ENCODE measurements at places on chromosomes 12 and 14.

DNA sequence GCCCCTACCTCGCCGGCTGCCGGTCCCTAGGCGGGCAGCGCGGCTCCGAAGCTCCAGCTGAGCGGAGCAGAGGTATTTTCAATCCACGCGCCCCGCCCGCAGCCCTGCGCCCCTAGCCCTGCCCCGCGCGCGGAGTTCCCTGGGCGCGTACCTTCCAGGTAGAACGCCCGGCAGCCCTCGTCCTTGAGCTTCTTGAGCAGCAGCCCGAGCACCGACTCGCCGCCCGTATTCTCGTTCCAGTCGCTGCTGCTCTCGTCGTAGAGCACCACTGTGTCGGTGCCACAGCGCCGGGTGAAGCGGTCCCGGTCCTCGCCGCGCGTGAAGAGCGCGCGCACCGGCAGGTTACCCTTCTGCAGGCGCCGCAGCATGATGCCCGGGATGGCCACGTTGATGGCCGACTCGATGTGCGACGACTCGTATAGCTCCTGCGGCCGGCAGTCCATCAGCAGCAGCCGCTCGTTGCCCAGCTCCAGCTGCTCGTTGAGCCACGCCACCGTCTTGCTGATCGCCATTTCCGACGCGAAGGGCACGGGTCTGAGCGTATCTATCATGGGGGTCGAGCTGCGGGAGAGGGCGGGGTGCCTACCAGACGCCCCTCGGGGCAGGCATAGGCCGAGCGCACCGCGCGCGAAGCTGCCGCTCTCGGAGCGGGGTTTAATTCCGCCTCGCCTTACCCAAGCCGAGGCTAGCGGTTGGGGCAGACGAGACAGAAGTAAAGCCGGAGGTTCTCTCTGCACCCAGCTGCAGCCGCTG, 636 bp downstream of the DUSP6 start:
- DNase-seq: no peak

- DNase-seq: no peak
Observed at GRCh38 chr14:101109981-101110728, 206.6 kb upstream of the RTL1 start.

DNA sequence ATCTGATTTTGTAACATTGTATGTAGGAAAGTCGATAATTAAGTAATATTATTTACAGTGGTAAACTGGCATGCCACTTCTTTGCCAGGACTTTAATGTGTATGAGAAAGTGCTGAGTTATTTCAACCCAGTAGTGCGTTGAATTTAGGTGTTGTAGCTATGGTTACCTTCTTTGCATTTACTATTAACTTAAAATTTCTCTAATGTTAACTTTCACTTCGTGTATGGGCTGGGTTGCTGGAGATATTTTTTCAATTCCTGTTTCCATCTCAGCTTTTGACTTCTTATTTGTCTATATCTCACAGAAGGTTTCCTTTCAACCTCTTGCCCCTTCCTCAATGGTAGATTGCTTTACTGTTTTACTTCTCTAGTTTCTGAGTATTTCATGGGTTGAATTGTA, 1345.6 kb downstream of the FSCB start:
- DNase-seq: no peak

DNA sequence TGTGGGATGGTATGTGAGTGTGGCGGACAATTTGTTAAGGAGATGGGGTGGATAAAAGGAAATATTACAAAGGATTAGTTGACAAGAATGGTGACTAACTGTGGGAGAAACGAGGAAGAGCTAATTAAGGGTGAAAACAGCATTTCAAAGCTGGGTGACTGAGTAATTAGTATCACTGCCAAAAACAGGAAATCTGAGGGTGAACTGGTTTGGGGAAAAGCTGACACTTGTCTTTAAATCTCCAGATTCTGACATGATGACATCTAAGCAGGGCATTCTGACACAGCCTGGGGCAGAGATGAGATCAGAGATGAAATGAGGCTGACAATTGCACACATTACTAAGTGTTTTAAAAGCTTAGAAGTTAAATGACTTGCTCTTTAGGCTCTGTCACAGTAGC, 42.4 kb upstream of the CCDC175 start:
- DNase-seq: no peak

DNA sequence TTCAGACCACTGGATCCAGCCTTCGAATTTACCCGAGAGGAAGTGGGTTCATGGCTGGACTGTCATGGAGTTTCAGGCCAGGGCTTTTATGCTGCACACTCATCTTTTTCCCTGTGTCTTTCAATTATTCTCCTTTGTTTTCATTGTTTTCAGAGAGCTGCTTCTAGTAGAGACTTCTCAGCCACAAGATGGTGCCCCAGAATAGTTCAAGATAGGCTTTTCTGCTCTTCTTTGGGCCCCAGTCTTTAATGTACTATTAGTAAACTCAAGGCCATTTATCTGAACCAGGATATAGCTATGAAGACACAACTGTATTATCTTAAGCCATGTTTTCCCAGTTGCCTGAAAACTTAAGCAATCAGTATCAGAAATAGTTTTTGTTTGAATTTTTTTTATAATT, 30.4 kb upstream of the PSMA6 start:
- DNase-seq: no peak

GRCh38 chr12:113364698-113365097, 6.3 kb downstream of the PLBD2 start:
- DNase-seq: no peak

- no peak for DNase-seq
Observed at GRCh38 chr12:32039917-32040575, 66.6 kb upstream of the BICD1 start.

- no peak for DNase-seq
Observed at GRCh38 chr14:50263321-50263720, 31.9 kb upstream of the SOS2 start.

Measured in renal cortex interstitium (tissue), 15 donors.